ENCODE measurements at places on chromosomes 6 and 20.

DNA sequence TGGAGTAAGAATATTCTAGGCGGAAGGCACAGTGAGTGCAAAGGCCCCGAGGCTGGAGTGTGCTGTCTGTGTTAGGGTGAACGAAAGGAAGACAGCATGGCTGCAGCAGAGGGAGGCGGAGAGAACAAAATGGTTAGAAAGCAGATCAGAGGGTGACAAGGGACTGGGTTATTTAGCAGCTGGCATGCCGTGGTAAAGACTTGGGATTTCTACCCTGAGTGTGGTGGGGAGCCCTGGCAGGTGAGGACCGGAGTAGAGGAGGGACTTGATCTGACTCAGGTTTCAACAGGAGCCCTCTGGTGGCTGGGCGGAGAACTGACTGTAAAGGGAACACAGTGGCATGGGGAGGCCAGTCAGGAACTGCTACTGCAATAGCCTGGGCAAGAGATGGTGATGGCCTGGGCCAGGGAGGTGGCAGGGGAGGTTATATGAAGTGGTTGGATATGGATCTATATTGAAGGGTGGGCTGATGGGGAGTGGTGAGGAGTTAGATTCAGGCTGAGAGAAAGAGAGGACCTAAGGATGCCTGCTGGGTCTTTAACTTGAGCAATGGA is 38.0 kb downstream of the PIM1 start:
- DNase-seq = no peak

DNA sequence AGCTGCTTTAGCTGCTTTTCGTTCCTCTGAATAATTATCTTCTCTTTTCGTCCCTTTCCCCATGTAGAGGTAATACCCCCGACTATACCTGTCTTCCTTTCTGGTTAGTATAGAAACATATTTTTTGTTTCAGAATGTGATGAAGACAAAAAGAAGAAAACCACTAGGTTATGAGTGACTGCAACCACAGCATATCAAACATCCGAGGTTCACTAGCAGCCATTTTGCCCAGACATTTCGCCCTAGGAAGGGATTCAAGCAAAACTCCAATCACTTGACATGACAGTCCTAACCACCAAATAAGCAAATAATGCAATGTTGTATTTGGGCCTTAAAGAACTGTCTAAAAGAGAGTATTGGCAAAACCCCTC is 9.4 kb downstream of the SNX5 start:
- no peak for DNase-seq

DNA sequence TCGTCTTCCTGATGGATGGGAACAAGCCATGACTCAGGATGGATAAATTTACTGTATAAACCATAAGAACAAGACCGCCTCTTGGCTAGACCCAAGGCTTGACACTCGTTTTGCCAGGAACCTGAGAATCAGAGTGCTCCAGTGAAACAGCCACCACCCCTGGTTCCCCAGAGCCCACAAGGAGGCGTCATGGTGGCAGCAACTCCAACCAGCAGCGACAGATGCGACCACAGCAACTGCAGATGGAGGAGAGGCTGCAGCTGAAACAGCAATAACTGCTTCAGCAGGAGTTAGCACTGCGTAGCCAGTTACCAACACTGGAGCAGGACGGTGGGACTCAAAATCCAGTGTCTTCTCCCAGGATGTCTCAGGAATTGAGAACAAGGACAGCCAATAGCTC is 100.9 kb upstream of the SAMD5 start:
- no peak for DNase-seq

- no peak for DNase-seq
Measured at GRCh38 chr6:87514831-87515230, 42.1 kb downstream of the SLC35A1 start.

DNA sequence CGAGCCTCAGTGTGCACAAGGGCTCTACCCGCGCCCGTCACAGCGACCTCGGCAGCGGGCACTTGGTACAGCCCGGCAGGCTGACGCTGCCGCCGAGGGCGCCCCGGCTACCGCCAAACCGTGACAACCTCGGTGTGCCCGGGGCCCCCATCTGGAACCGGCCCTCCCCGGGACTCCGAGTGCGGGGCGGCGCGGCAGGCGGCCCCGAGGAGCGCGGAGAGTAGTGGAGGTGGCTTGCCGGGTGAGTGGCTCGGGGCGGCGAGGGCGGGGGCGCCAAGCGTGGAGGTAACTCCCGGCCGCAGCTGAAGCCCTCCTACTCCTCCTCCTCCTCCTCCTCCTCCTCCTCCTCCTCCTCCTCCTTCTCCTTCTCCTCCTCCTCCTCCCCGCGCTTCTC is at the start of gene ISM1:
Gene ISM1 (plus strand): TSS at position 371 of the 394 bp plus-strand sequence. CDS start 503 bp downstream, outside the sequence.
- no peak for DNase-seq
